MCF 10A (cell line): ENCODE measurements at places on chromosomes 3 and 15.
A peak's percentile ranks its signal among the peaks of the same experiment; 100 is the strongest.

- DNase-seq = no peak
Measured at GRCh38 chr3:81516042-81516441, 245.4 kb downstream of the GBE1 start.

DNA sequence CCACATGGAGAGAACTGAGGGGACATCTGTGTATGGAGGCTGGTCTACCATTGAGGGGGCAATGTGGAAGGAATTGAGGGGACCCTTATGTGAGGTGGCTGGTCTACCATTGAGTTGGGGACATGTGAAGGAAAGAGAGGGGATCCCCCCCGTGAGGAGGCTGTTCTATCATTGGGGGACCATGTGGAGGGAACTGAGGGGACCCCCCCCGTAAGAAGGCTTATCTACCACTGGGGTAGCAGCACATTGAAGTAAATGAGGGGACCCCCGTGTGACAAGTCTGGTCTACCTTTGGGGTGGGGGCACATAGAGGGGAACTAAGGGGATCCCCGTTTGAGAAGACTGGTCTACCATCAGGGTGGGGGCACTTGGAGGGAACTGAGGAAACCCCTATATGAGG is 158.0 kb downstream of the FBLN2 start:
- no peak for DNase-seq

GRCh38 chr15:64162478-64162868 is 349 bp downstream of the PPIB start:
- DNase-seq = no peak

DNA sequence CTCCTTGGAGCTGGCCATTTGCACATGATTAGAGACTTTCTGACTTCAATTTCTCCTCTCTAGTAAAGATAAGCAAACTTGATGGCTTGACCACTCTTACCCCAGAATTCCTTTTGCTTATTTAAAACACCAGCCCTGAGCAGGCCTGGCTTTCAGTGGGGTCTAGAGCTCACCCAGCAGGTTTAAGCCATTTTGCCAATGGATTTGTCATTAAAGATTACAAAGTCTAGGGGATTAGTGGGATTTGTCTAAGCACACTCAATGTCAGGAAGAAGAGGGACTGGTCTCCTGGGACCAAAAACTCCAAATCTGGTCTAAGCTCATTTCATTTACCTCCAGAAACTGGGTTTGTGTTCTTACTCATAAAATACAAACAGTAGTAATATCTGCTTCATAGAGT is 57.3 kb upstream of the SNTN start:
- no peak for DNase-seq

- DNase-seq = no peak
Measured at GRCh38 chr3:126540951-126541627, 17.1 kb downstream of the CHST13 start.

- peak; percentile 71 for DNase-seq
Measured at GRCh38 chr15:67085818-67086636, 20.6 kb downstream of the SMAD3 start.

DNA sequence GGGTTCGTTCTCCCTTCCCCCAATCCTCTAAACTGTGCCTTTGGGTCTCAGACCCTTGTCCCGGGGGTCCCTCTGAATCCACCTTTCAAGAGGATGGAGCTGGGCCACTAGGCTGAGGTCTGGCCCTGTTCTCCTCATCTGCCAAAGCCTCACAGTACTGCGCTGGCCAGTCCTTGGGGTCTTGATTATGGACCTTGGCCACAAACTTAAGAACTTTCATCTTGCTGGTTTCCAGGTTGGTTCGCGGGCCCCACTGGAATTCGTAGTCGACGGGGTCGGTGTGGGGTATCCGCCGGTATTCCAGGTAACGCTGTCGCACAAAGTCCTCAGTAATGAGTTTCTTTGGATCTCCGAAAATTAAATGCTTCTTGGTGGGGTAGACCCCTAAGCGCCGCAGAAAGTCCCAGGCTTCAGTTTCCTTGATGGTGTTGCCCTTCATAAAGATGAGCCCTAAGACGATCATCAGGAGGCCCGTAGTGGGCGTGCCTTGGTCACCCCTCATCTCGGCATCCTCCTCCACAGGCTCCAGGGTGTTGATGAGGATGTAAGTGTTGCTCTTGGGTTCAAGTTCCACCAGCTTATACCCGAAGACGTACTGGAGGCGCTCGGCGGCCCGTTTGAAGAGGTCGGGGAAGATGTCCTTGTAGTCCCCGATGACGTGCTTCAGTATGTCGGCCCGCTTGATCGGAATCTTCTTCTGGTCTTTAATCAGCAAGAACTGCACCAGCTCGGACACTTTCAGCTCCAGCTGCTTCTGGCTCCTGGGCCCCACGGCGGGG is 727 bp downstream of the NSMCE3 start:
- peak; percentile 20 for DNase-seq

GRCh38 chr15:62617741-62618140 is 424.8 kb upstream of the TPM1 start:
- no peak for DNase-seq

GRCh38 chr3:86175593-86176444 is 815.1 kb downstream of the VGLL3 start:
- no peak for DNase-seq

DNA sequence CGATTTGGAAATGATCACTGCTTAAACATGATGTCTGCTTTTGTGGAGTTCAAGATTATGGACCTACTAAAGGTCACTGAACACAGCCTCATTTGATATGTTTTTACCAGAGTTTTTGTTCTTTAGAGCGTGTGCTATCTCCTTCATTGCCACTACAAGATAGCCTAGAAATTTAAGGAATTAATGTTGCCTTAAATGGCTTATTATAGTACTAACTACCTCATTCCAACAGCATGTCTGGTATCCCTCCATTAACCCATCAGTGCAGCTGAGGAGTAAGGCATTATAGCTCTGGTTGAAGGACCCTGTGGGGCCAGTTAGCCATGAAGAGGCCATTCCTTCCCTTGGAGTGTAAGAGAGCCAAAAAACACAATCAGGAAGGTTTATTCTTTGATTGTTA is 2.3 kb upstream of the FAM43A start:
- no peak for DNase-seq

DNA sequence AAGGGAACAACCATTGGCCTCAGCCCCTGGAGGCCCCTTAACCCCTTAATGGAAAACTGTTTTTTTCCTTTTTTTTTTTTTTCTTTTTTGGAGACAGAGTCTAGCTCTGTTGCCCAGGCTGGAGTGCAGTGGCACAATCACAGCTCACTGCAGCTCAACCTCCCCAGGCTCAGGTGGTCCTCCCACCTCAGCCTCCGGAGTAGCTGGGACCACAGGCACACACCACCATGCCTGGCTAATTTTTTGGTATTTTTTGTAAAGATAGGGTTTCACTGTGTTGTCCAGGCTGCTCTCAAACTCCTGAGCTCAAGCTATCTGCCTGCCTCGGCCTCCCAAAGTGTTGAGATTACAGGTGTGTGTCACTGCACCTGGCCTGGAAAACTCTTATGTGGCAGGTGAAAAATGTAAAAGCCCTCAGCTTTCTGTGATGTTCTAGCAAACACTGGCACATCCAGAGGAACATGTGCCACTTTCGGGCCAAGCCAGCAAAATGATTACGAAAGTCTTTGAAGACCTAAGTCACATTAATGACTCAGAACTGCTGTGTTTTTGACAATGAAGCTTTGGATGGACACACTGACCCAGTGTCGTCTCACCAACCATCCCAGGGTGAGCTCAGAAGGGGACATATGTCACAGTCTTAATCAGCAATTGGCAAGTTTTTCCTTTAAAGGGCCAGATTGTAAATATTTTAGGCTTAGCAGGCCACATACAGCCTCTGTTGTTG is 189.3 kb upstream of the TPM1 start:
- peak; percentile 67 for DNase-seq

- DNase-seq = peak; percentile 59
Measured at GRCh38 chr3:129282727-129283327, 4.2 kb downstream of the HMCES start.

- DNase-seq = no peak
Measured at GRCh38 chr3:38039101-38039898, at the start of gene DLEC1. Gene DLEC1 (plus strand): TSS chr3:38039208. CDS start chr3:38039226, 18 bp downstream.

DNA sequence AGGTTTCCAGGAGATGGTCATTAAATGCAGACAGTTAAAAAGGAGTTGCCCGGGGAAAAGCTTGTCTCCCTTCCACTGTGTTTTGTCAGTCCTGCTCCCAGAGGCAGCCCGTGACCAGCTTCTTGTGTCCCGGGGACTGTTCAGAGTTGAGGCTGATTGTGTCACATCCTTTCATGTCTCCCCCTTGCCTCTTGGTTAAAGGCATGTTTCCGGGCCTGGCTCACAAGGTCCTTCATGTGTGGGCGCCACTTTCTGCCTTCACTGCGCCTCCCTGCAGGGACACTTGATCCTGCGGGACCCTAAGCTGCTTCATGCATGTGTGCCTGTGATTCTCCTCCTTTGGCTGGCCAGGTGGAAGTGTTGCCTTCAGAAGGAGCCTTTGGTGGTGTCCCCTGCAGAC is 9.2 kb downstream of the CHCHD6 start:
- DNase-seq = no peak

- no peak for DNase-seq
Measured at GRCh38 chr3:112366522-112366921, 33.6 kb downstream of the CD200 start.

DNA sequence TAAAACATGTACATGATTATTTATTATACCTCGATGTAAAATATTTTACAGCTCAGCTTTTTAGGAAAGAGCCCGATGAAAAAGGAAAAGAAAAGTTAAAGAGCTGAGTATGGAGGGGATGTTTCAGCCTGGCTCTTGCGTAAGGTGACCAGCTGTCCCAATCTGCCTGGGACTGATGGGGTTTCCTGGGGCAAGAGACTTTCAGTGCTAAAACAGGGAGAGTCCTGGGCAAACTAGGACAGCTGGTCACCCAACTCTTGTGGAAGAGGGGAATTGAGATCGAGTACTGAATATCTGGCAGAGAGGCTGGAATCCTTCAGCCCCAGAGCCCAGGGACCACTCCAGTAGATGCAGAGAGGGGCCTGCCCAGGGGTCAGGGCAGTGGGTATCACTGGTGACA is 21.0 kb downstream of the DUOX2 start:
- no peak for DNase-seq

GRCh38 chr3:195023576-195023975 is 247.4 kb downstream of the XXYLT1 start:
- no peak for DNase-seq

- no peak for DNase-seq
Measured at GRCh38 chr3:66224220-66224619, 3.4 kb downstream of the SLC25A26 start.

DNA sequence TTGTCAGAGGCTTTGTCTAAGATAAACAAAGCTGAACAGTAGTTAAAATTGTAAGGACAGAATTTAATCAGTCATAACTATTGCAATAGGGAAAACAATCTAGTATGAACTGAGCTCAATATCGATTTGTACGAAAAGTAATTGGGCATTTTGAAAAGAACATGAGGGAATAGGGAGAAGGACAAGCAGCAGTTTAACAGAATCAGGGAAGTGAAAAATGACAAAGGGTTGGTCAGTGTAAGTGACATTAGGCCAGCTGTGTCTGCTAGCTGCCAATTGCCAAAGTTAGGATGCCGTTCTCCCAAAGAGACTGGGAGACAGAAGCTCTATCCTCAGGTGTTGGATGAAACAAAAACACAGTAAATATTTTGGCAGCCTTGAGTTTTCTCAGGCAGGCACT is 3.3 kb upstream of the DNAJA4 start:
- no peak for DNase-seq

- DNase-seq = no peak
Measured at GRCh38 chr3:50724831-50725230, 50.1 kb downstream of the DOCK3 start.

DNA sequence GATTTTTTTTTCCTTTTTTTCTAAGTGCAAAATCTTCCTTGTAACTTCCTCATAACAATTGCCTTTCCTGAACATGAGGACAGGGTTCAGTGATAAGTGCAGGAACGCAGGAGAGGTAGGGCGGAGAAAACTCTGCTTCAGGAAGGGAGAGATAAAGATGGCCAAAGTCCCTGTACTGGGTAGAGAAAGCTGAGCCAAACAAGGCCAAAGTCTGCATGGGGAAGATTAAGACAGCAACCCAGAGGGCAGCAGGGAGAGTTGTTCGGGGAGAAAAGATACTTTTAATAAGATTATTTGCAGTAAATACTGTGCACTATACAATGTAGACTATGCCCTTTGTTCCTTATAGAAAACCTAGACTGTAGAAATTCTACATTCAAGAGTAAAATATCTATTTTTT is 55.4 kb upstream of the LRRFIP2 start:
- DNase-seq = no peak

DNA sequence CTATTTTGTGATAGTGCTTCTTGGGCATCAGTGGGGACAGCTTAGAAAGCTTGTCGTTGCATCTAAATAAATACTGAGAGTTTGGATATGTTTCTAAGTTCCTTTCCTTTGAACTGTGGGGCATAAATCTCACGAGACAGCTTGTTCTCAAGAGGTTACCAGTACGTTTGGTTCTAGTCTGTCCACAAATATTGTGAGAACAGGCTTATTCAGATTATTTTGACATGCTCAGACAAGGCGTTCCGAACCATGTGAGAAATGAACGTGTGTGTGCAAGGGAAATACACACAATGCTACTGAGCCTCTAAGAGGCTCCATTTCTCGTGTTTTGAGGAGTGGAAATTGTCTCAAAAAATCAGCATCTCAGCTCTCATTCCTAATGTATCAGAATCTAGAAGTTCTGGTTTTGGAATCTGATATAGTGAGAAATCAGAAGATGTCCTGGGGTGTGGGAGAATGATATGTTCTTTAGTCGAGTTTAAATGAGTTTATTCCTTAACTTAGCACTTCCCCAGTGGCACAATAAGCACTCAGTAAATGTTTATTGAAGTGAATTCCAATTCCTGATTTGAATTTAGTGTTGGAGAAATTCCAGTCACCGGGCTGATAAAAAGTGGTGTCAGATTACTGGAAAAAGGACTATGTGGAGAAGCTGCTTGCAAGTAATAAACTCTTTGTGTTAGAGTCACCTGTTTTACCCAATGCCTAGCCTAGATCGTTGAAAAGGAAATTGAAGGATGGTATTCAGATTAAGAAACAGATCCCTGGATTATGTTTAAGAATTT is 481.5 kb downstream of the LPP start:
- no peak for DNase-seq

- DNase-seq = no peak
Measured at GRCh38 chr3:7062714-7063113, 201.8 kb downstream of the GRM7 start.

DNA sequence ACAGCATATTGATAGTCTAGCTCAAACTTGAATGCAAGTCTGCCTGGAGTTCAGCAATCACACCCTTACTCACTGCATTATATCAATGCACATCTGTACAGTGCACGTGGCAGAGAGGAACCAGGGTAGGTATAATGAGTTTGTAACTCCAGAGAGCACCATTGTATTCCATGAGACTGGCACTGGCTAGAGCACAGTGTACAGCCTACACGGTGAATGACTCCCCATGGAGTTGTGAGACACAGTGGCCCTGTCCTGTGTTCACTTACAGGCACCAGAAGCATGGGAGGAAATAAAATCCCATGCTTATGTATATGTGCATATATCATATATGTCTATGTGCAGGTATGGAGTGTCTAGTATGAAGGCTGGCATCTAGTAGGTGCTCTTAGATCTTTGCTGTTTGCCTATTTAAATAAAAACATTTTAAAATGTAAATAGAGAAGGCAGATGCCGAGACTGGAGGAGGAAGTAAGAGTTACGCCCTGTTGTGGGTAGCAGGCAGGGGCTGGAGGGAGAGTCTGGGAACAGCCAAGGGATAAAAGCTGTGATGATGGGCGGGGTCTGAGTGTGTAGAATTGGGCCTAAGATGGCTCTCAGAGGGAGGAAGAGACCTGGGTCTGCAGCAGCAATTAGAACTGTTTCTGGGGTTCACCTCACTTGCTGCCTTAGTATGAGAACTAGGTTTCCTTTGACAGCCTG is 360.7 kb upstream of the ICE2 start:
- no peak for DNase-seq
